T-helper 2 cell treated with Interferon-gamma antibody and Interleukin-4, amounts not matched to agents 100 ng/mL and 5 ng/mL, for 36 hours (primary cell): ENCODE measurements at places on chromosomes 2 and 18. TPM values are rescaled to one million over a fixed set of nuclear protein-coding genes. Genes with fewer than 3 reads are reported as not detected.

Gene MYO5B
- 0.02 TPM in 1 of 2 replicates, not detected in the other for total RNA-seq

Gene TPRKB
- 42.1 and 44.4 TPM in 2 replicates for total RNA-seq

Gene SCN2A
- 0.30 and 0.43 TPM in 2 replicates for total RNA-seq

Gene CRYBA2
- total RNA-seq = not detected in 2 replicates

Gene UGT1A3
- not detected in 2 replicates for total RNA-seq

Gene DSC3
- total RNA-seq = not detected in 2 replicates

Gene LOXHD1
- not detected in 2 replicates for total RNA-seq

Gene FBXO15
- total RNA-seq = 0.41 and 0.57 TPM in 2 replicates

Gene ASAP2
- total RNA-seq = 0.23 and 0.48 TPM in 2 replicates

Gene CD8B2
- total RNA-seq = 0.11 TPM in 1 of 2 replicates, not detected in the other

Gene LCT
- 0.64 and 0.86 TPM in 2 replicates for total RNA-seq
